ENCODE measurements at places on chromosomes 7 and 10.

DNA sequence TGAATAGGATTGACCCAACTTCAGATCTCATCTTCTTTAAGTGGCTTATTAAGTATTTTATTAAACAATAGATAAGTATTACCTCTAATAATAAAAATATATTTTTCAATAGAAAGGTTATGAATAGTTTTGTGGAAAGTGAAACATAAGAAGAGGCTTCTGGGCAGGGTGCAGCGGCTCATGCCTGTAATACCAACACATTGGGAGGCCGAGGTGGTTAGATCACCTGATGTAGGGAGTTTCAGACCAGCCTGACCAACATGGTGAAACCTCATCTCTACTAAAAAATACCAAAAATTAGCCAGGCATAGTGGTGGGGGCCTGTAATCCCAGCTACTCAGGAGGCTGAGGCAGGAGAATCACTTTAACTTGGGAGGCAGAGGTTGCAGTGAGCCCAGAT, 26.5 kb downstream of the GPR85 start:
- DNase-seq = no peak

DNA sequence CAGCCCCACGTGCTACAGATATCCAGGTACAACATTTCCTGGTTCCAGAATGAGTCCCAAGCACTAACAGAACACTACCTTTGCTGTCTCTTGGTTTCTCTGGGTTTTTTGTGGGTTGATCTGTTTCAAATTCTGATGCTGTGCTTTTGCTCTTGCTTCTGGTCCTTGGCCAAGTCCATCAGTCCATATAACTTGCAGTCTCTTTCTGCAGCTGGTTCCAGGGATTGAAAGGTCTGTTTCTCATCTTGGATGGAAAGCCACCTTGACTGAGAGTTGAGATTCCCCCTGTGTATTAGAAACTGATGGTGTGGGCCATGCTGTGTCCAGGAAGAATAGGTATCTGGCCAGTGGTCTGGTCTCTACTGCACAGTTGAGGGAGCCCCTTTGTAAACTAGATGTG, 171.1 kb downstream of the JCAD start:
- DNase-seq = no peak

DNA sequence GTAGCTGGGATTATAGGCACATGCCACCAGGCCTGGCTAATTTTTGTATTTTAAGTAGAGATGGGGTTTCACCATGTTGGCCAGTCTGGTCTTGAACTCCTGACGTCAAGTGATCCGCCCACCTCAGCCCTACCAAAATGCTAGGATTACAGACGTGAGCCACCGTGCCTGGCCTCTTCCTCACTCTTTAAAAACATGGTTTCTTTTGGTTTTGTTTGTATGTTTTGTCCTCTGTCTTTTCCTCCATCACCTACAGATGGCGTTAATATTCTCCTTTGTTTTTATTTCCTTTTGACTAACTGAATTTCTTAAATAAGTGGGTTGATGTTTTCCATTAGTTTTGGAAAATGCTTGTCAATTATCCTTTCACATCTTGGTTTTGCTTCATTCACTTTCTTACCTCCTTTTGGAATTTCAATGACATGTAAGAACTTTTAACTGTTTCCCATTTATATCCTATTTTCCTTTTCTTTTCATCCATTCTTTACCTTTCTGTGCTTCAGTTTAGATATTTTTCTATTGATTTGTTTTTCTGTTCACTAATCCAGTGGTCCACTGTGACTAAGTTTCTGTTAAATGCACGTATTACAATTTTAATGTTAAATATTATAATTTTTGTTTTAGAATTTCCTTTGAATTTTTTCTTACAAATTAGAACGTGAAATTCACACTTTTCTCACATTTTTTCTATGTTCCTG, 104.1 kb downstream of the ZNF467 start:
- DNase-seq = peak; percentile 22

- no peak for DNase-seq
Observed at GRCh38 chr7:92841192-92841591, 4.8 kb upstream of the CDK6 start.

GRCh38 chr7:100544386-100544785, 5.4 kb downstream of the AGFG2 start:
- DNase-seq = no peak

DNA sequence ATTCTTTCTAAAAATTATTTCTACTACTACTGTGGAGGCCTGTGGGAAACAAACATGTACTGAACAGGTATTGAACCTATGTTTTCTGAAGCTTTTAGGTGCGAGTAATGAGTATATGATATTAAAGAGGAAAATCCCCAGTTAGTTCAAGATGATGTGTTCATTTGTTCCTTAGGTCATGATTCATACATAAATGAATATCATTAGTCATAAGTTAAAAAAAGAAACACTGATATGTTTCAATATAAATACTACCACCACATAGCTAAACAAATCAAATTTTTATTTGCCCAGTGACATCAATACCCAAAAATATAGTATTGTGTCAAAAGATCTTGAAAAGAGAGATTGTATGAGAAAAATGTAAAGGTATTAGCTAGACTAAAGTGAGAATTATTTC, 210.7 kb upstream of the GNAI1 start:
- peak; percentile 86 for DNase-seq

DNA sequence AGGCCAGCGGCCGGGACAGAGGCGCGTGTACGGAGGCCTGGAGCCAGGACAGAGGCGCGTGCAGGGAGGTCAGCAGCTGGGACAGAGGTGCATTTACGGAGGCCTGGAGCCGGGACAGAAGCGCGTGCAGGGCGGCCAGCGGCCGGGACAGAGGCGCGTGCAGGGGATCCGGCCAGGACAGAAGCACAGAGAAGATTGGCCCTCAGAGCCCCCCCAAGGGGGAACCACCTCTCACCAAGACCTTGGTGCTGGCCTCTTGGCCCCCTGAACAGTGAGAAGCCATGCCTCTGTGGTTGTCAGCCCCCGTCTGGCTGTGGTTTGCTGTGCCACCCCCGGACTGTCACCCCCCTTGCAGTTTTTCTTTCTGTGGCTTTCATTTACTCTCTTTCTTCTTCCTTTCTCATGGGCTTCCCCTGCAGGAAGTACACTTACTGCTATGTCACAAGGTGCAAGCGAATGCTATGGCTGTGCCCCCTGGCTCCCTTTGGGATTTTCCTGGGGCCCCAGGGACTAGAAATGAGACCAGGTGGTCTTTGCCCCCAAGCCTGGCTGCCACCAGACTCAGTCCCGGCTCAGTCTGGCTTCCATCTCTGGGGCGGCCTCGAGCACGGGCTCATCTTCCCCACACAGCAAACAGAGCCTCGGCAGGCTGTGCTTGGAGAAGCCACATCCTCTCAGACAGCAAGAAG, 41.1 kb downstream of the INSIG1 start:
- DNase-seq = no peak
